Ovary (tissue), 10 donors: ENCODE measurements at places on chromosomes 13 and 19. TPM values are rescaled to one million over a fixed set of nuclear protein-coding genes. Genes with fewer than 3 reads are reported as not detected.

The GJB2 gene
- 2.5 TPM for total RNA-seq

The FGF21 gene
- total RNA-seq, result not detected

The SMIM44 gene
- not detected for total RNA-seq

The RXFP2 gene
- not detected for total RNA-seq

The ZNF726 gene
- 1.1 TPM for total RNA-seq

The SGCG gene
- 0.20 TPM for total RNA-seq

The SOX1 gene
- total RNA-seq, result not detected
